H54 (cell line): ENCODE measurements at places on chromosomes 5 and 9.

- no peak for DNase-seq
Measured at GRCh38 chr5:114412510-114413171, 50.8 kb downstream of the KCNN2 start.

DNA sequence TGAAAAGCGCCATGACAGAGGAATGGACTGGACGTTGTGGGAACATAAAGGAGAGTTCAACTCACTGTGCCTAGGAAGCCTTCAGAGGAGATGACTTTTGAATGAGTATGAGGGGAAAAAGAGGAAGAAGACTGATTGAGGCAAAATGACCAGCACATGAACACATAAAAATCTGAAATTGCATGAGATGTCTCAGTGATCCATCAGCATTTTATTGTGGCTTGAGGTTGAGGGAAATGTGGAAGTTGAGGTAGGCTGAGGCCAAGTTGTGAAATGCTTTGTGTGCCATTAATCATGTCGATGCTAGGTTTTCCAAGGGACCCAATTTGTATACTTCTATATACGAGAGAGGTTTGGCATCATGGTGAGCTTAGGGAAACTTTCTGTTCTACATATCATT lies 140.9 kb upstream of the TLX3 start:
- no peak for DNase-seq

DNA sequence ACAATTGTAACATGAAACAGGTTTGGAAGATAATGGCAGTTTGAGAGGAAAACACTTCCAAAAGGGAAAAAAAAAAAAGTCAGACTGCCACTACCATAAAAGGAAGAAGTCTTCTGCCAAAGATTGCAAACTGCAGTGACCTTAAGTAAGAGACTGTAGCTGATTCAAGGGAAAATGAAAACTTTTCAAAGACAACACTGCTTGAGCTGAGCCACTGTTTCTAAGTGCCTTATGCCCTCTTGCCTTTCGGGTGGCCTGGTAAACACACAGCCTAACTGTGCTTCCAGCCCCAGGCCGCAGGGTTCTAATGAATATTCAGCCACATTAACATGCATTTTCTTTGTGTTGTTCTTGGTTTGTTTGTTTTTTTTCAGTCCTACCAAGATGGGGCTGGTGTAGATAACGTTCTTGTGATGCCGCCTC lies 354.6 kb downstream of the BNC2 start:
- no peak for DNase-seq

- peak; percentile 35 for DNase-seq
Measured at GRCh38 chr9:111559000-111559610, 34.1 kb downstream of the ZNF483 start.

DNA sequence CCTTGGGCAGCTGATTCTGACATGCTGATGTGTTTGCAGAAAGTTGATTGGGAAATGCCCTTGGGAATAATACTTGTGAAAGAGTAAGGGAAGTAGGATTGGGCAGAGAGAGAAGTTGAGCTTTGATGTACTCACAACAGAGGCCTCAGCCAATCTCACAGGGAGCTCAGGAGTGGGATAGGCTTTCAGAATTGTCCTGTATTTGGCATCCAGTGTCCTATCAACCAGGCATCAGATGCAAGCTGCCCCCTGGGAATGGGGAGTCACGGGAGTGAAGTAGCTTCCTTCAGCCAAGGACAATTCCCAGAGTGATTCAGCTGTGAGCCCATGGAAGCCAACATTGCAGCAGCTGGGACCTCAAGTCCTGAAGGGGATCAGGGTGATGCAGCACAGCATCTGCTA lies 39.6 kb downstream of the DMAC1 start:
- no peak for DNase-seq
